ENCODE measurements at places on chromosomes 5 and 9.

GRCh38 chr9:136036848-136037247, 58.2 kb downstream of the NACC2 start:
- no peak for DNase-seq

DNA sequence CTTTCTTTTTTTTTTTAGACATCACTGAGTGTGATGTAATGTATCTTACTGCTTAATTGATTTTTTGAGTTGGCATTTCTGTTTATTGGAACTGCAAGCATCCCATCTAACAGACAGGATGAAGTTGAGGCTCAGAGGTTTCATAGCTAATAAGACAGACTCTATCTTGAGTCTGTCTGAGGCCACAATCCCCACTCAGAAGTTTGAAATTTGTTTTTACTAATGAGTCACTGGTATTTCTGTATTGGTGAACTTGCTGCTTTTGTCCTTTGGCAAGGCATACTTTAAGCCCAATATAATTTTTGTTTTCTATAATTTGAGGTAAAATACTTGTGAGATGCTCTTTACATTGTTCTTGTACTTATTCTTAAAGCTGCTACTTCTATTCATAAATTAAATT, 491.2 kb downstream of the PSAT1 start:
- DNase-seq, result no peak

- no peak for DNase-seq
Observed at GRCh38 chr9:110308633-110309038, 29.0 kb downstream of the TXNDC8 start.

DNA sequence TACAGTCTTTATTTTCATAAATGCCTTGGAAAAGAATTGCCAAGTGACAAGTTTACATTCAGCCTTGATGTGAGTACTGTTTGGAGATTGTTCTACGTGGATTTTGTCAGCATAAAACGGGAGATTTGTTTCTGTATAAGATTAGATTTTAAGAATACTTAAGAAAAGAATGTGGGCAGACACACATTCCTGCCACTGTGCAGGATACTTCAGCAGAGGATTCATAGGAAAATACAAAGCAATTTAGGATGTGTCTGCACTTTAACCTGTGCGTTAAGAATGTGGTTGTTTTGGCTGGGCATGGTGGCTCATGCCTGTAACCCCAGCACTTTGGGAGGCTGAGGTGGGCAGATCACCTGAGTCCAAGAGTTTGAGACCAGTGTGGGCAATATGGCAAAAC, 37.2 kb downstream of the GPR107 start:
- no peak for DNase-seq

DNA sequence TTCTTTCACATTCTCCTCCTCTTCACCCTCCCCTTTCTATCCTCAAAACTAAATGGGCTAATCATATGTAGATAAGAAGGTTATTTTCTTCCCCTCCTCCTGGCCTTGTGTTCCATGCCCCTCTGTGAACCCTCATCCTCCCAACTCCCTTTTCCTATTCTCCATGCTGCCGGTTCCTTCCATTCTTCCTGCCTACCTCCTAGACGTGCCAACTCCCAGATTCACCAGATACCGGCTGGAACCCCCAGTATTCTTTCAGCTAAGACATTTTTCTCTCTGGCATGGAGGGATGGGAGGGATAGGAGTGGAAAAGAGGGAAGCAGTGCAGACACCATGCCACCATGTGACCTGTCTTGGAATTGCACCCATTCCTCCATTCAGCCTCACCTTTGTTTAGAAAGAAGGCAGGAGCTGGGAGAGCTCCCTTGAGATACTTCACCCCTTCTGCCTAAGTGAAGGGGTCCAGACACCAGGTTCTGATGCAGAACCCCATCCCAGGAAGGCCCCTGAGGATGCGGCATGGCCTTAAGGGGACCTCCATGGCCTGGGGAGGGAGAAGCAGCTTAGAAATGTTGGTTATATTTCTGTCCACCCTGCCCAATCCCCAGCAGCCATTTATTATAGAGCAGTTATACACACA, 4.8 kb downstream of the DNAJB5 start:
- DNase-seq, result no peak

DNA sequence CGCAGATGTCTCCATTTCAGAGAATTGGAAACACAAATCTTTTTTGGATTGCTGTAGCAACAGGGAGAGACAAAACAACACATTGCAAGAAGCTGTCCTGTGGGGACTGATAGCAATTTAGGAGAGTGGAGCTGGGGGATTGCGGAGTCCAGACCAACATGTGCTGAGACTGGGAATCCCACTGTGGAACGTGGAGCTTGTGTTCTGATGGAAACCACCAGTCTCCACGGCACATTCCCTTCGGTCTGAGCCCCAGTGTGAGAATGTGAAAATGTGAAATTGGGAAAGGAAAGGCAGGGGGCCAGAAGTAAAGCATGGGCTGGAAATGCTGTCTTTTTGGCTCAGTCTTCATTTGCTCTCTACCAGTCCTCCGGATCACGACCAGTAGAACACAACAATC, 348.8 kb upstream of the TNC start:
- DNase-seq, result no peak

DNA sequence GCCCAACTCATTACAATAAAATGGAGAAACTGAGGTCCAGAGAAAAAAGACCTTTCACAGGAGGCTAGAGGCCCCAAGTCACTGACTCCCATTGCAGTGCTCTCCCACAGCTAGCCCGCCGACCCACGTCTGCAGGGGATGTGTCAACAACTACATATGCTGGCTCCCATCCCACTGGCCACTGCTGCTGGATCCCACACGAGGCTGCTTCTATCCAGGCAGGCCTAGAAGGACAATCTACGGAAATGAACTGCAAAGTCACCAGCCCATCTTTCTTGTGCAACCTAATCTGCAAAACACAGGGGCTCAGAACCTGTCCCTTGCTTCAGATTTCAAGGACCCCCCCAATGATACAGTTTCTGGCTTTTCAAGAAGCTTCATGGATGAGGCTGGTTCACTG, 24.0 kb downstream of the RAPGEF1 start:
- DNase-seq, result no peak

DNA sequence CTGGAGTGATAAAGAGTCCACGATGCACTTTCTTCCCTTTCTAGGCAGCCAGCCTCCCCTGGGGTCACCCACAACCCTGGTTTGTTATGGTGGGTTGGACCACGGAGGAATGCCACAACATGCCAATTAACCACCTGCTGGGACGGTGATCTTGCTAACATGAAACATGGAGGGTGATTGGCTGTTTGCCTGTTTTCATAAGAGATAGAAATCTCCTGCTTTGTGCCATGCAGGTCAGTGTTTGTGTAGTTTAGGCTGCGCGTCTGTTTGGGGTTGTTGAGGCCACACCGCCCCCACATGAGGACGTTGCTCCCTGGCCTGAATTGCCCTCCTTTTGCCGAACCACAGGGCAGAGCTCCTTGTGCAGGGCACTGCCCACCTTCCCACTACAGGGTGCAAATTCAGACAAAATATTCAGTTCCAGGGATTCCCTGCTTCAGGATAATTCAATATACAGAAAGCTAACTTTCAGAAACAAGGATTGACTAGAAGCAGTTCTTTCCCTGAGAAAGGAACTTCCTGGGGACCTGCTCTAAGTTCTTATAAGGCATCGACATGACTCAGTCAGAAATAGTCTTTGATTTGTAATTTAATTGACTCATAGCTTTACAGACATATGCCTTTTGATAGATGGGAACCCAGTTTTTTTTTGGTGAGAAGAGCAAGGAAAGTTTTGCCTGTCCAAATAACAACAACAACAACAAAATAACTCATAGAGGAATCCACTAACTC, 427.6 kb downstream of the GADD45G start:
- no peak for DNase-seq

DNA sequence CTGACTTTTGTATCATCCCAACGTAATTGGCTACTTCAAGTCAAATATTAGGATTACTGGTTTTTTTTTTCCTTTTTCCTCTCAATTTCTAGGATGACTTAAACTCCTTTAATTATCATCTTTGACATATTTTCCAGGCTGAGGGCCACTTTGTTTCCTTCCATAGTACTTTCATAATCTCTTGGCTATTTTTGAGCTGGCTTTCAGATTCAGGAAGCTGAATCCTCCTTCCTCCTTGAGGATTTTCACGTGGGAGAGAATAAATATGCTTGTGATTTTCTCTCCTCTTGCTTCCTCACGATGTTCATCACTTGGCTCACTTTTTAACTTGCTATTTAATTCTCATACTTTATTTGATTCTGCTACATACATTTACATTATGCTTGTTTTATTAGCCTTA, 88.1 kb downstream of the ITGA1 start:
- DNase-seq, result no peak

DNA sequence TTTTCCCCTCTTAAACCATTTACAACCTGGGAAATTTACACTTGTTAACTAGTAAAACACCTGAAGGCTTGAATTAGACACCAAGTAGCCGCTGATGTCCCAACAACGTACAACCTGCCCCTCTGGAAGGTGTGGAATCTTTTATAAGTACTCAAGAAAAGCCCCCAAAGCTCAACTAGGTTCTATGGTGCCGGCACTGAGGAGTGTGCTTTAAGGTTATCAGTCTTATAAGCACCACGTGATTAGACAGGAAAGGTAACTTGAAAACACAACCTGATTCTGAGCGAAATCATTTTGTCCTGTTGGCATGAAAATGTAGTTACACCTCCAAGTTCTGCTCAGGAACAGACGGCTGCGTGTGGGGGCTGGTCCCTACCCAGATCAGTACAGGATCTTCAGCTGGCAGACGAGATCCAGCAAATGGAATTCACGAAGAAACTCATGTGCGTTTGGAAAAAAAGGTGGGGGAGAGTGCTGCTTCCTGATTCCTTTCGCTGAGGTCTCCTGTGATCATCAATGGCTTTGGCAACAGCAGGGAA, 195.5 kb downstream of the MEF2C start:
- DNase-seq, result no peak

DNA sequence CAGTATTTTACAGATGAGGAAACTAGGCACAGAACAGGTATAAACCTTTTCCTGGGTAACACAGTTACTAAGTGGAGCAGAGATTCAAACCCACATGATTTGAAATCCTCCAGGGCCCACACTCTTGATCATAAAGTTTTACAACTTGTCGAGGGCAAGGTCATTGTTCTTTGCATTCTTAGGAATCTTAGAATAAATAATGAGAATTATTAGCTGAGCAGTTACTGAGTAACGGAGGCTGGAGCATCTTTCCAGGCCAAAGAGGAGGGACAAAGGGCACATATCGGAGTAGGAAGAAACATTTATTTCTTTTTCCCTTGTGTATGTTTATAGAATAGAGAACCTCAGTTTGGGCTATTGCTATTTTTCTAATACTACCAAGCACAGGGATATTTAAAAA, 27.1 kb upstream of the F2R start:
- DNase-seq, result no peak

GRCh38 chr5:61496446-61496845, 164.4 kb downstream of the ZSWIM6 start:
- DNase-seq, result no peak

DNA sequence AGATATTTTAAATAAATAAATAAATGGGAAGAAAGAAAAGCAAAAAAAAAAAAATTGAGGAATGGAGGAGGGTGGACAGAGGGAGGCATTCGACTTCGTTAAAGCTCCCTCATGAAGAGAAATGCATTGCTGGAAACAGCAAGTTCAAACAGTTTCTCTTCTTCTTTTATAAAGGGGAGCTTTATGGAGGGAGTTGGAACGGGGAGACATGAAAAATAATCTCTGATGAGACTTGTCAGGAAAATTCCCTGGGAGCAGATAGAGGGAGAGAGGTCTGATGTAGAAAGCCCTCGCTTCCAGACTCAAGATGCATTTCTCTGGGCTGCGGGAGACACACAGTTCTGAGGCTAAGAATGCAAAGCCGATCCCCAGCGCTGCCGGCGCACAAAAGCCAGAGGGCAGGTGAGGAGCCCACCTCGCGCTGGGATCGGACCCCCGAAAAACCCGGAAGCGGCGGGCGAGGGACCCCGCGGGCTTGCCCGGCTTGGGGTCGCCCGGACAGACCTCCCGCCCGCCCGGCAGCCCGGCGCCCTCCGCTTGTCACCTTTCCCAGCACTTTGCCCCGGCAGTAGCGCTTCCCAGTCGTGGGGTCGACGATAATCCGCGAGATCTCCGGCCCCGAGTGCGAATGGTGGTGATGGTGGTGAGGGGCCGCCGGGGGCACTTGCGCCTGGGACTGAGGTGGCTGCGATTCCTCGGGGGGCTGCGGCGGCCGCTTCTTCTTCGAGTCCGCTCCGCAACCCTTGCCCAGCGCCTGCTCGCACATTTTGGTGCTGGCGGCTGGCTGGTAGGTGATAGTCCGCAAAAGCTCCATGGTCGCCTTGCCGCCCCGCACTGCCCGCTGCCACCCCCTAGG, 512 bp downstream of the PLK2 start:
- no peak for DNase-seq

DNA sequence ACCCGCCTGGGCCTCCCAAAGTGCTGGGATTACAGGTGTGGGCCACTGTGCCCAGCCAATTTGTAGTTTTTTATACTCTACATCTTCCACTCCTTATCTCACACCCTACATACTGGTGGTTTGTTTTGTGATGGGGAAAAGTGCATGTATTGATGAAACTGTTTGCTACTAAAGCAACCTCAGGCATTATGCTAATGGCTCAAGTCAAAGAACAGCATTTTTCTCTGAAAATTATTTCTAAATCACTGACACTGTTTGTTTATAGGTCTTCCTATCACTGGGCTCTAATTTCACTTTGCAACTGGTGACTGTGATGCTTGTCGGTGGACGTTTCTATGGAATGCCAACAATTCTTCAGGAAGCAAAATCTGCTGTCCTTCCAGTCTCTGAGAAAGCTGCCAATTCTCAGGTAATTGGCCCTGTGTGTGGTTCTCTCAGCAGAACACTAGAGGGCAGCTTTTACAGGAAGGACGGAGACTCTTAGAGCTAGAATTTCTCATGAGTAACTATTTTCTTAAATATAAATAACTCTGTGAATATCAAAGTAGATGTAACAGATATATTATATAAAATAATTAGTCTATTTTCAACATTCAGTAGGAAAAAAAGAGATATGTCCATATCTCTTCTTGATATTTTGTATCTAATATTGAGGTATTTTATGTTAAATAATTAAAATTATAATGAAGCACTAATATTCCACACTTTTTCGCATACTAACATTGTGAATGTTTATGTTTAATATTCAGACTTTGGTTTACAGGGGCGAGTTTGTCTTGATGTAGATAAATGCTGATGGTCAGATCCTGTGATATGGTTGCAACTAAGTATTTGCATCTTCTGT, 244.1 kb downstream of the ADGRV1 start:
- peak; percentile 1 for DNase-seq

DNA sequence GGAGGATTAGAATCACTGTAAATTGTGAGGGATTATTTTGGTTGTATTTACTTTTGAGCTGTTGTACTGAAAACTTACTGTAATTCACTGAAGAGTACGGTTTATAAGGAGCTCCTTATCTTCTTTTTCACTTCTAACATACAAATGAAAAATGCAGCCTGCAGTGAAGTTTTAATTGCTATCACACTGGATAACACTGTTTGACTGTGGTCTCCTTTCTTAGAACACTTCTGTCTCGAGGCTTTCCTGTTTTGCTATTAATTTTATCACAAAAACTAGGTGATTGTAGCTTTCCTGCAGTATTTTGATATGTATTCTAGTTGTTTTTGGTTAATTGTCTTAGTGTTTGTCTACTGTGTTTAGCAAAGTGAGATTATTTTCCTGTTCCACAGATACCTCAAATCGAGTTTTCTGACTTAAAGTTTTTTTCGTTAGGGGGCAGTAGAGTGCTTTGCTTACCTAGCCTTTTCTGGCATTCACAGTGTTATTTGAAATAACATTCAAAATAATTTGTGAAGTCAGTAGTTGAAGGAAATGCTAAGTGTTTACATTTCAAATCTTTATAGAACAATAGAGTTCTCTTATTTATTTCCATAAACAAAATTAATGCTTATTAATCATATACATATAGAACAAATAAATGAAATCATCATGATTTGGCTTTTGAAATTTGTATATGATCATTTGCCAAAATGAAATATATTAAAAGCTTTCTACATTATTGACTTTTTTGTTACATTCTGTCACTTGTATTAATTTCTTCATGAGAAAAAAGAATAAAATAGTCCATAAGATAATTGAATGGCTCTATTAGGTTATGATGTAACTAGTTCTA, 52.9 kb downstream of the COMMD10 start:
- no peak for DNase-seq

All from HL-60 (cell line).